ENCODE measurements at places on chromosomes 7 and 10.

DNA sequence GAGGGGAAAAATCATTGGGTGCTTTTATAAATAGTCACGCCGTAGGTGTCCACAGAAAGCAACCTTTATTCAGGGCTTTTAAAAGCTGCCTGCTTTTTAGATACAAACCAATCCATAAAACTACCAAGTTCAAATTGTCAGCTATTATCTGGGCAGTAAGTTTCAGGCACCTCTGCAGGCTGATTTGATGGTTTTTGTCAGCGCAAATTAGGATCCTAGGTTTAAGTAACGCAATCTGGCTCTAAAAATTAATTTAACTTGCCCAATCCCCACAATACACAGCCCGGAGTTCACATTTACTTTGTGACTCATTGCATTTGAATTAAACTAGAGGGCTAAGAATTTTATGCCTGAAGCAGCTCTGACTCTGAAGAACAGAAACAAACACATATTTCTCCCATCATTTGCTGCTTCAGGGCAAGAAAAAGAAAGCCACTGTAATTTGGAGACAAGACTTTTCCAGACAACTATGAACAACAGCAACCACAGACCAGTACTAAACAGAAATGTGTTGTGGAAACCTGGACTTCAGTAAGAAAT, 43.3 kb downstream of the NRP1 start:
- DNase-seq, result no peak

GRCh38 chr7:45106-46090, 147.0 kb upstream of the FAM20C start:
- DNase-seq, result no peak

GRCh38 chr10:129844216-129844766, 119.8 kb downstream of the EBF3 start:
- DNase-seq, result no peak

- no peak for DNase-seq
Observed at GRCh38 chr7:135857519-135858274, 109.1 kb upstream of the FAM180A start.

- DNase-seq, result no peak
Observed at GRCh38 chr7:3367261-3367660, 66.2 kb downstream of the SDK1 start.

GRCh38 chr7:68109299-68109698, 1112.7 kb downstream of the TYW1 start:
- no peak for DNase-seq

DNA sequence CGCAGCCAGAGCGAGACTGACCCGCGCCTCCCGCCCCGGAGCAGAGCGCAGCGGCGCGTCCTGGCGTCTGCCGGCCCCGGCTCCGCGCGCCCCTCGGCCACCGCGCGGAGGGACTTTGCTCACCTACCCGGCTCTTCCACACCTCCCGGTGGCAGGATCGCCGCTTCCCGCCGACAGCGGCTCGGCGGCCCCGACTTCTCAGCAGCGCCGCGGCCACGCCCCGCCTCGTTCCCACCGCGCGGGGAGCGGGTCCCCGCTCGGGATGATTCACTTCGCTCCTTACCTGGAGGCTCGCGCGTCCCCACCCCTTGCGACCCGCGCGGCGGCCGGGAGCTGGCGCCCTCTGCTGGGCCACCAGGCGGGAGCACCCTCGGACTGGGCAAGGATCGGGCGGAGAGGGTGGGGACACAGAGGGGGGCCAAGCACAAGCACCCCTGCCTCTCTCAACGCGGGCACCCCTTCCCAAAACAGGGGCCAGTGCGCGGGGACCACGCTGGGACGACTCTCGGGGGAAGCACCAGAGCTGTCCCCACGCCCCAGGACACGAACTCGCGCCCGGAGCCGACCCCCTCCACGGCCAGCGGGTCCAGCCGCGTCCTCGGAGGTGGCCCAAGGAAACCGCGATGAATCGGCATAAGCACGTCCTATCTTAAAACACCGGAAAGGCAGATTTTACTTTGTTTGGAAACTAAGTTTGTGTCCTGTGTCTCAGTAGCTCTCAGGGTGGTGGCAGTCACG, 101.0 kb upstream of the SVIL start:
- DNase-seq, result peak; percentile 86

DNA sequence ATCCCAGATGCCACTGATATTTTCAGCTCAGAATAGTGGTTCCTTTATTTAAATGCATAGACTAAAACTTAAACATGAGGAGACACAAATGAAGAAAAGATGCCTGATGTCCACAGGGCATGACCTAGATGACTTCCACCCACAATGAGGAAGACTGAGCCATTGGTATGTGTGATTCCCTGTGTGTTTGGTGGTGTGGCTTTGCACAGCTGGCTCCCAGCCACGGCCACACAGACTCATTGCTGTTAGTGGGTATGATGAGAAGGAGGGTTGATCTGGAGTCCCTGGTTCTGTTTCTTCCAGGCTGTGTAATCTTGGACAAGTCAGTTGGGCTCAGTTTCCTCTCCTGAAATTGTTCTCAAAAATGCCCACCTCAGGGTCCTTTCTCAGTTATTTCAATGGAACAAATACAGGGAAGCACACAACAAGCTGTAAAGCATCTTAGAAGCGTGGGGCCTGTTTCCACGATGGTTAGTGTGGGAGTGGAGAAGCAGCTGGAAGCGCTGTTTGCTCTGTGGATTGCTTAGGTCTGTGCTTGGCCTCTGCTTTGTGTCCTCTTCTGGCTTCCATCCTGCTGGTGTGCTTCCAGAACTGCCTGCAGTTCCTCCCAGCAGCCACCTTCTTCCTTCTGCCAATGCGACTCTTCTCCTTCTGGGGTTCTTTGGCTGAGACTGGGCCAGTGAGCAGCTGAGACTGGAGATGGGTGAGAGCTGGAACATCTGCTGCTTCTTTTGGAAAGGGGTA, 303.7 kb downstream of the BMPER start:
- DNase-seq, result no peak

DNA sequence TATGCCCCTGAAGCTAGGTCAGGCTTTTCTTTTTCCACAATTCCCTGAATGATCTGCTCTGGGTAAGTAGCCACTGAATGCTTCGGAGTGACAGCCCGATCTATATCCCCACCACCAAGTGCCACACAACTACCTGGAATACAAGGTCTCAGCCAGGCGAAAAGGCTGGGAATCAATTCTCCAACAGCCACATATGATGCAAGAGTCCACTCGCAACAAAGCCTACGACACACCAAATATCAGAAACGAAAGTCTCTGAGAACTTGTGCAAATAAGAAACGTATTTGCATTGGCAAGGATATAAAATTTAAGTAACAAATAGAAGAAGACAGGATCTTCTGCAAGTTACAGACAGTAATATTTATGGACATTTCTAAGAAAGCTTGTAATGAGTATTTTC, 5.7 kb downstream of the HIPK2 start:
- no peak for DNase-seq

DNA sequence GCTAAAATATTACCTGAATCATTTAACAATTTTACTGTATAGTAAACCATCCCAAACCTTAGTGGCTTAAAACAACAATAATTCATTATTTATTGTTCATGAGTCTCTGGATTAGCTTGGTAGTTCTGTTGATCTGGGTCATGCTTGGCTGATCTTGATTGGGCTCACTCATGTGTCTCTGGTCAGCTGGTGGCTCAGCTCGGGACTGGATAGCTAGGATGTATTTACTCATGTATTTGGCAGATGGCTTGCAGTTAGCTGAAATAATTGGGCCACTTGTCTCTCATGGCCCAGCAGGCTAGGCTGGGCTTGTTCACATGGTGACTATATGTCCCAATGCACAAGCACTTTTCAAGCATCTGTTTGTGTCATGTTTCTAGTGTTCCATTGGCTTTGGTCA, 262.8 kb downstream of the BBS9 start:
- DNase-seq, result no peak

DNA sequence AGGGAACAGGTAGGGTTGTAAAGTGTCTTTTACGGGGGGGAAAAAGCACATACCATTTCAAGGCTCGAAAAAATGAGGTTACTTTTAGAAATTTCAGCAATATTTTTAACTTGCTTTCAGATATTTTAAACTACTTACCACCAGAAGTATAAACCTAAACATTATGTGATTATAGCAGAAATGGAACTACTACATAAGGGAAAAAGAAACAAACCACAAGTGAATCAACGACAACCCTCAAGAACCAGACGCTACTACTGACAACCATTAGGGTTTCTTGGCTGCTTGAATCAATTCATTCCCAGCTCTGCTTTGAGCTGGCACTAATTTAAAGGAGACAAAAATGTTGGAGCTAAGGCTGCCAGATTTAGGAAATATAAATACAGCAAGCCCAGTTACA, 80.1 kb downstream of the ZFAND4 start:
- no peak for DNase-seq

DNA sequence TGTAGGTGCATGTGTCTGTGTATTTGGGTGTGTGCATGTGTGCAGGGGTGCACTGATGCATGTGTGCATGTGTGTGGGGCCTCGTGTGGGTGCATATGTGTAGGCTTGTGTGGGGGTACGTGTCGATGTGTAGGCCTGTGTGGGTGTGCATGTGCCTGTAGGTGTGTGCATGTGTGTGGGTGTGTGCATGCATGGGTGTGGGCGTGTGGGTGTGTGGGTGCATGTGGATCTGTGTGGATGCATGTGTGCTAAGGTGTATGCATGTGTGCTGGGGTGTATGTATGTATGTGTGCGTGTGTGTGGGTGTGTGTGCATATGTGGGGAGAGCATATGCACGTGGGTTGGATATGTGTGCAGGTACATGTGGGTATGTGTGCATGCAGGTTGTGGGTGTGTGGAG, 73.2 kb downstream of the NKX6-2 start:
- no peak for DNase-seq

DNA sequence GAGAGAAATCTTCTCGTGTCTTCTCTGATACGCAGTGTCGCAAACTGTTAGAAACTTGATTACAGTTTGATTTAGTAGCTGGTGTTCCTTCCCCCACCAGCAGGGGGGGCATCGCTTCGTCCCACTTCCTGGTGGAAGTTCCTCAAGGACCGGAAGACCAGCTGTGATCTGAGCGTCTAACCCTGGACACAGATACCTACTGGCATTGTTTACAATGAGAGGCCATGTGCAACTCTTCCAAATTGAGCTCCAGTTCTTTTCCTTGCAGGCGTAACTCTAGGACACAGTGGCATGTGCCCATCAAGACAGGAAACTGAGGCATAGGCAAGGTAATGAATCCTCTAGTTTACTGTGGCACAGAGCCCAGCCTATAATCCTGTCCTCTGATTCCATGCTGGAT, 219.0 kb downstream of the CCDC3 start:
- no peak for DNase-seq

DNA sequence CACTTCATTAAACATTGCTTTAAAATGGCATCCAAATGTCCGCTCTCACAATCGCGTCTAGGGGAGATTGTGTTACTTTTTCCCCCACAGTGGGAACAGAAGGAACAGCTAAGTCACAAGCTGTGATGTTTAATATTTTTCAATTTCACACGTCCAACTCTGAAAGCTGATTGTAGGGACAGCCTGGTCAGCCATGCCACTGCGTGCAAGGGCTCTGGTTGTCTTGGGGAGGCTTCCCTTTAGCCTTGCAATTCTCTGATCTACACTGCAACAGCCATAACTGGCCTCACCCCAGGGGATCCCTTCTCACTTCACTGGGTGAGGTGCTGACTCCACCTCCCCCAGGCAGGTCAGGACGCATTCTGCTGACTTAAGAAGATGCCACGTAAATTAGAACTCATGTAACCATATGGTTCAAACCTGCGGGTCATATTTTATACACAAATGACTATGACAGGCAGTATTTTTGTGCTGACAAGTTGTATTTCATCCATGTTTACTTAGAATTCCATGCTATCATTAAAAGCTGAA, 425.2 kb upstream of the NFE2L3 start:
- no peak for DNase-seq

DNA sequence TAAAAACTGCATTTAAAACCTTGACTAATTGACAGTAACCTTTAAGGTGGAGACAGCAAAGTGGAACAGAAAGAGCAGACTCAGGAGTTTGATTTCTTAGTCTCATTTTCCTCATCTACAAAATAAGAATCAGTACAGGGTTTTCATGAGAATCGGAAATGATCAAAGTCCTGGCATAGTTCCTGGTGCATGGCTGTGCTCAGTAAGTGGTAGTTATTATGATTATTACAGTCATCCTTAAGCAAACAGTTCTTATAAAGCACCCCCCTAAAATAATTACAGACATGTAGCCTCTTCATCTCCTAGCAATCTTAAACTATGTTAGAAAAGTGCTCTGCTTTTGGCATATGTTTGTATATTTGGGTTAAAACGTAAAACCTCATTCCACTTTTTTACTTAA, 18.0 kb downstream of the NEBL start:
- DNase-seq, result no peak

DNA sequence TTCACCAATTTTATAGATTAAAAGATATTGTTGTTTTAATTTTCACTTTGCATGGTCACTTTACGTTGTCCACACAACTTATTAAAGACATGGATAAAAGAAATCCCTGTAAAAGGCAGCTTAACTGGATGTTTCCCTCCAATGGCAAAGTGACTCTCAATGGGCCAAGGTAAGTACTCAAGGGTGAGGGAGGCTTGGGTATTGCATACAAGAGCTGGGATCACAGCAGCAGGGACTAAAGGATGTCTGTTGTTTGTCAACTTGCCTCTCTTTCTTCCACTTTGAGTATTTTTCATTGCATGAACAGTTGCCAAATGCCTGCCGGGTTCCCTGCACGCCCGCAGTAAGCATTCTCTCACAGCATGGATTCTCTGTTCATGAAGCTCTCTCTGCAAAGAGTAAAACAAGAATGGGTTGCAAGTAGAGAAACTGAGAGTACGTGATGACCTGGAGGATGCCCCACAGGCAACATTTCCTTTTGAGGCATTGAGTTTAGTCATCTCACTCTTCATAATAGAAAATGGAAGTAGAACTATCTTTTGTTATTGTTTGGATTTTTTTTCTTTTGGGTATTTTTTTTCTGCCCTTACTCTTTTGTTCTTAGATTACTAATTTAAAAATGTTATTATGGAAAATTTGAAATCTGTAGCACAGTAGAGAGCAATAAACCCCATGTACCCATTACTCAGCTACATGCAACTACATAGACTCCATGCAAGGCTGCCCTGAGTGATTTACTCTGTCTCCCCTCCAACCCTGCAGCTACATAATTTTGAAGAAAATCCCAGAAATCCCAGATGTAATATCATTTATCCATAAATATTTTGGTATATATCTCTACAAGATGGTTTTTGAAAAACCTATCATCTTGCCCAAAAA, 26.3 kb downstream of the GPR141 start:
- DNase-seq, result no peak

DNA sequence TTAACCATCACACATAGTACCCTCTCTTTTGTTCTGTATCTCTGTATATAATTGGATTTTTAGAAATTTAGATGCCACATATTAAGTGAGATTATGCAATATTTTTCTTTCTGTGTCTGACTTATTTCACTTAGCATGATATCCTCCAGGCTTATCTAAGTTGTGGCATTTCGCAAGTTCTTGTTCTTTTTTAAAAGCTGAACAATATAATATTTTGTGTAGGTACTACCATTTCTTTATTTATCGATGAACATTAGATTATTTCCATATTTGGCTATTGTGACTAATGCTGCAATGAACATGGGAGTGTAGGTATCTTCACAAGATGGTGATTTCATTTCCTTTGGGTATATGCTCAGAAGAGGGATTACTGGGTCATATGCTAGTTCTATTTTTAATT, 295.0 kb downstream of the SUGCT start:
- DNase-seq, result no peak

- no peak for DNase-seq
Observed at GRCh38 chr10:103820101-103821062, 35.0 kb downstream of the SH3PXD2A start.
